Peyer's patch (tissue), 4 donors: ENCODE measurements at places on chromosomes 1 and 21. TPM values are rescaled to one million over a fixed set of nuclear protein-coding genes. Genes with fewer than 3 reads are reported as not detected.

- no peak overlapping the region for H3K4me3 ChIP-seq
- no peak for DNase-seq
- H3K36me3 ChIP-seq, result no peaks in the 10 kb centered on the region
- H3K4me1 ChIP-seq, result no peaks in the 10 kb centered on the region
- no peak overlapping the region for H3K27ac ChIP-seq
Measured at GRCh38 chr1:230821346-230821745, 47.0 kb downstream of the C1orf198 start.

GRCh38 chr1:32063261-32063681, 9.5 kb upstream of the TMEM39B start:
- H3K27ac ChIP-seq, result peak overlapping the region; percentile 21
- peaks cover 28% of the 10 kb centered on the region for H3K4me1 ChIP-seq
- H3K27me3 ChIP-seq, result no peaks in the 10 kb centered on the region
- peak; percentile 21 for DNase-seq
- no peaks in the 10 kb centered on the region for H3K36me3 ChIP-seq
- no peak overlapping the region for H3K4me3 ChIP-seq

- no peak overlapping the region for H3K4me3 ChIP-seq
- H3K27ac ChIP-seq, result no peak overlapping the region
- DNase-seq, result no peak
- no peaks in the 10 kb centered on the region for H3K4me1 ChIP-seq
- H3K27me3 ChIP-seq, result no peaks in the 10 kb centered on the region
- H3K36me3 ChIP-seq, result no peaks in the 10 kb centered on the region
Measured at GRCh38 chr1:44119525-44119924, 904 bp downstream of the KLF17 start.

- no peak for DNase-seq
- H3K4me1 ChIP-seq, result no peaks in the 10 kb centered on the region
- no peaks in the 10 kb centered on the region for H3K27me3 ChIP-seq
Measured at GRCh38 chr1:96416111-96416595, 305.4 kb upstream of the PTBP2 start.

DNA sequence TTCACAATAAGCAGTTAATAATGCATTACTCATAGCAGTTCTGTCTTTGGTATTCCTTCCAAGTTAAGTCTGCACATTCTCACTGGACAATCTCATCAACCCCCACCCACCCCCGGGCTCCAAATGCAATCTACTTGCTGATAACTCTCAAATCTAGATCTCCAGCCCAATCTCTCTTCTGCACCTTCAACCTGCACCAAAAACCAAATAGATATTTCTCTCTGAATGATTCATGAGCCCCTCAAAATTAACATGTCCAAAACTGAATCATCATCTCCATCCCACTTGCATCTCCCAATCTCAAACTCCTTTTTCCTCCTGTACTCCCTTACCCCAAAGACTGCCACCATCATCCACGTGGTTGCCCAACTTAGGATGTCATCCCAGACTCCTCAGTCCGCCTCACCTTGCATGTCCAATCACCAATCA, 2.7 kb downstream of the DOCK7 start:
- H3K27me3 ChIP-seq, result no peaks in the 10 kb centered on the region
- H3K4me3 ChIP-seq, result no peak overlapping the region
- no peak for DNase-seq
- H3K4me1 ChIP-seq, result peaks cover 28% of the 10 kb centered on the region
- H3K36me3 ChIP-seq, result no peaks in the 10 kb centered on the region

- no peak for DNase-seq
- H3K27ac ChIP-seq, result no peak overlapping the region
- H3K4me1 ChIP-seq, result peaks cover 4% of the 10 kb centered on the region
- no peak overlapping the region for H3K4me3 ChIP-seq
- no peaks in the 10 kb centered on the region for H3K36me3 ChIP-seq
Measured at GRCh38 chr1:17514776-17515175, 24.7 kb upstream of the ARHGEF10L start.

- H3K27me3 ChIP-seq, result no peaks in the 10 kb centered on the region
- DNase-seq, result peak; percentile 74
Measured at GRCh38 chr1:151534662-151535278, 5.3 kb upstream of the TUFT1 start.

DNA sequence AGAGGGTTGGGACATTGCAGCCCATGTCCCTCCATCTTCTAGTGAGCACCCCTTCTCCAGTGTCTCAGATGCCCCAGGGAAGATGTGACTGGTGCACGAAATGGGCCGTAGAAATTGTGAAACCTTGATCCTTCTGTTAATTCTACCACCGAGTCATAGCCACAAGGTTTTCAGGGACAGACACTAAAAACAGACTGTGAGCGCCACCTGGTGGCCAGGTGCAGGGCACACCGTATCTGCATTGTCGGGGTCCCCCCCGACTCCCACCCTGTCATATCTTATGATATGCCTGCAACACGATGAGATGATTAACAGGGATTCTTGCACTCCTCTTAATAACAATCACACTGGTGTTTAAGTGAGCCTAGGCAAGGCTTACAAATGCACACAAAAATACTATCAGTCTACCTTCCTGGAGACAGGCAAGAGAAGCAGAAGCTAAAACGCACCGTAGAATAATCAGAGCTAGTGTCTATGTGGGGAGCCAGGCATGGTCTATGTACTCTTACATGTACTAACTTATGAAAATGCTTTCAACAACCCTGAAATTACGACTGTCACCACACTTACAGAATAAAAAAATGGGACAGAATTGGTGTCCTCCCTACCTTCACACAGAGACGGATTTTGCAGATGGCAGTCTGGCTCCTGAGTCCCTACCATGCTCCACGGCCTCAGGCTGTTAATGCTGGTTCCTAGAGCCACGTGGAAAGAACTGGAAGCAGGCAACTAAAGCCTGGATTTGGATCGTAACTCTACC, 57.9 kb downstream of the FHAD1 start:
- no peak overlapping the region for H3K27ac ChIP-seq
- H3K36me3 ChIP-seq, result no peaks in the 10 kb centered on the region
- H3K4me3 ChIP-seq, result no peak overlapping the region
- no peaks in the 10 kb centered on the region for H3K27me3 ChIP-seq
- peak; percentile 82 for DNase-seq

DNA sequence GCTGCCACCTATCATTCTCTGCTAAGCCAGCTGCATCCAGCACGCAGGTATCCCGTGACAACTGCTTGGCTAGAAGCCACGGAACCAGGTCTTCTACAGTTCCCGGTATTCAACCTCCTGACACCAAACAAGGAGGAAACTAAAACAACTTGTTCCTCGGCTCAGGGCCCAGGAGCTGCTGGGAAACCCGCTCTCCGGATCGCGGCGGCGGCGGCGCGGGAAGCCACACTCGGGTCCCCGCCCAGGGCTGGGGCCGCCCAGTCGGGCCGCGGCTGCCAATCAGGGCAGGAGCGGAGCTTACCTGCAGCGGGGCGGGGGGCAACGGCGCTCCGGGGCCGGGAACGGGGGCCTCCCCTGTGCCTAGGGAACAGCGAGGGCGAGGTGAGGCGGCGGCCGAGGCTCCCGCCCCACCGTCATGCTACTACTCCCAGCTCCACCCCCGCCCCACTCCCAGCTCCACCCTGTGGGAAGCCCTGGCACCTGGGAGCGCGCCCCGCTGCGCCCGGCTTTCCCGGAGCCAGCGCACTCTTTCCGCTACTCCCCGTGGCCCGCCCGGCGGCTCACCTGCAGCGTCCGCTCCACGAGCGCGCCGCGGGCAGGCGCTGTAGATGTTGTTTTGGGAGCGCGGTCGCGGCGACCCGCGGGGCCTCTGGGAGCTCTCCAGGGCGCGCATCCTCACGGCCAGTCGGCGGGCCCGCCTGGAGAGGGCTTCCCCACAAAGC, 12.1 kb downstream of the IL24 start:
- DNase-seq, result peak; percentile 79
- H3K4me3 ChIP-seq, result peak overlapping the region; percentile 57
- H3K27me3 ChIP-seq, result no peaks in the 10 kb centered on the region
- H3K27ac ChIP-seq, result no peak overlapping the region
- H3K36me3 ChIP-seq, result no peaks in the 10 kb centered on the region
- peaks cover 17% of the 10 kb centered on the region for H3K4me1 ChIP-seq

DNA sequence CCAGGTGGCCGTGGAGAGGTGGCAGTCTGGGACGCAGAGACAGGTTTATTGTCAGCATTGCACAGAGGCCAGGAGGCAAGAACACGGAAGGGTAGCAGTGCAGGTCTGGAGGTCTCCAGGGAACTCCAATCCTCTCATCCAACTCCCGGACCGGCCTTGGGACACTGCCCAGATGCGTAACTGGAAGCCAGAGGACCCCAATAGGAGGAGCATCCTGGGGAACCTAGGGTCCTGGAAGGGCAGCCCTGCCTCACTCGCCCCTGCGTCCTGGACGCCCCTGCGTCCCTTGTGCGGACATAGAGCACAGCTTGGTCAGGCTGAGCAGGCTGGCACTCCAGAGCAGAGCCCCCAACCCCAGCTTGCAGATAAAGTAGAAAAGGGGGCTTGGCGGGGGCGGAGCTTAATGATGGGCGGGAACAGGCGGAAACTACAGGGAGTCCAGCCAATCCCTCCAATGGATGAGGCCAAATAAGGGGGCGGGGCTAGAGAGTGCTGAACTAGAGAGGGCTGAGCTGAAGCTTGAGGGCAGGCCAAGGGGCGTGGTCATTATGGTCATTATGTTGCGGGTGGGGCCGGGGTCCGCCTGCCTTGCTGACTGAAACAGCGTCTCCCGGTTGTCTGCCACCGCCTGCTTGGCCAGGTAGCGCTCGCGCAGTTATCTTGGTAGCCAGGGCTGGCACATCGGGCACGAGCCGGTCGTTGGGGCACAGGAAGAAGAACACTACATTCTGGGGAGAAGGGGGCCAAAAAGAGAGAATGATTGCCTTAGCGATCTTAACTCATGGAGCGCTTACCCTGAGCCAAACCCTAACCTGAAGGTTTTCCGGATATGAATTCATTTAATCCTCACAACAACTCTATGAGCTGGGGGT, 3.7 kb upstream of the ARHGEF19 start:
- H3K27ac ChIP-seq, result peak overlapping the region; percentile 56
- H3K4me3 ChIP-seq, result peak overlapping the region; percentile 38
- H3K4me1 ChIP-seq, result peaks cover 18% of the 10 kb centered on the region
- no peaks in the 10 kb centered on the region for H3K36me3 ChIP-seq
- H3K27me3 ChIP-seq, result no peaks in the 10 kb centered on the region

GRCh38 chr21:35377505-35378090, 328.5 kb upstream of the RUNX1 start:
- H3K36me3 ChIP-seq, result no peaks in the 10 kb centered on the region
- no peaks in the 10 kb centered on the region for H3K4me1 ChIP-seq
- no peak overlapping the region for H3K4me3 ChIP-seq
- H3K27me3 ChIP-seq, result no peaks in the 10 kb centered on the region

- no peak overlapping the region for H3K4me3 ChIP-seq
- no peaks in the 10 kb centered on the region for H3K27me3 ChIP-seq
- H3K36me3 ChIP-seq, result no peaks in the 10 kb centered on the region
- H3K27ac ChIP-seq, result no peak overlapping the region
- DNase-seq, result no peak
Measured at GRCh38 chr1:56135069-56135863, 444.1 kb downstream of the PLPP3 start.

DNA sequence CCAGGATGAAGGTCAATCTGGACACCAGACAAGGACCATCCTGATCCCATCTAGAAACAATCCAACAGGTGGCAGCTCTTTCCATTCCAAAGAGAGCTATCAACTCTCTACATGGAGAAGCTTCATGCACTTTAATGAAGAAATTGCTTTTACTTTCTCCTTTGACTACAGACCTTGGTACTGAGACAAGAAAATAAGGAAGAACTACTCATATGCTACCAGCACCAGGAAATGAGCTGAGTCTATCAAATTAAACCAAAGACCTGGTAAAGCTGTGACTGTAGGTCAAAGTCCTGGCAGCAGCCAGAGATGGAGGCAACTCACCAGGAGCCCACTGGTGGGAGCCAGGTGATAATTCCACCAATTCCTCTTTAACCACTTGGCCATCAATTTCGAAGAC, 64.3 kb upstream of the LRRC8B start:
- H3K4me3 ChIP-seq, result no peak overlapping the region
- no peaks in the 10 kb centered on the region for H3K36me3 ChIP-seq
- no peak overlapping the region for H3K27ac ChIP-seq
- H3K27me3 ChIP-seq, result no peaks in the 10 kb centered on the region
- H3K4me1 ChIP-seq, result no peaks in the 10 kb centered on the region

GRCh38 chr1:74363220-74363619, 128.0 kb downstream of the TNNI3K start:
- no peak for DNase-seq
- H3K27ac ChIP-seq, result no peak overlapping the region
- H3K27me3 ChIP-seq, result no peaks in the 10 kb centered on the region
- no peaks in the 10 kb centered on the region for H3K4me1 ChIP-seq

- DNase-seq, result no peak
- no peaks in the 10 kb centered on the region for H3K27me3 ChIP-seq
- no peak overlapping the region for H3K27ac ChIP-seq
- H3K4me1 ChIP-seq, result no peaks in the 10 kb centered on the region
- H3K36me3 ChIP-seq, result no peaks in the 10 kb centered on the region
Measured at GRCh38 chr1:183719289-183719688, 66.2 kb upstream of the APOBEC4 start.

- H3K4me3 ChIP-seq, result peak overlapping the region; percentile 72
- H3K36me3 ChIP-seq, result no peaks in the 10 kb centered on the region
- H3K4me1 ChIP-seq, result no peaks in the 10 kb centered on the region
- no peaks in the 10 kb centered on the region for H3K27me3 ChIP-seq
Measured at GRCh38 chr1:200739702-200740570, 1.2 kb downstream of the CAMSAP2 start.

DNA sequence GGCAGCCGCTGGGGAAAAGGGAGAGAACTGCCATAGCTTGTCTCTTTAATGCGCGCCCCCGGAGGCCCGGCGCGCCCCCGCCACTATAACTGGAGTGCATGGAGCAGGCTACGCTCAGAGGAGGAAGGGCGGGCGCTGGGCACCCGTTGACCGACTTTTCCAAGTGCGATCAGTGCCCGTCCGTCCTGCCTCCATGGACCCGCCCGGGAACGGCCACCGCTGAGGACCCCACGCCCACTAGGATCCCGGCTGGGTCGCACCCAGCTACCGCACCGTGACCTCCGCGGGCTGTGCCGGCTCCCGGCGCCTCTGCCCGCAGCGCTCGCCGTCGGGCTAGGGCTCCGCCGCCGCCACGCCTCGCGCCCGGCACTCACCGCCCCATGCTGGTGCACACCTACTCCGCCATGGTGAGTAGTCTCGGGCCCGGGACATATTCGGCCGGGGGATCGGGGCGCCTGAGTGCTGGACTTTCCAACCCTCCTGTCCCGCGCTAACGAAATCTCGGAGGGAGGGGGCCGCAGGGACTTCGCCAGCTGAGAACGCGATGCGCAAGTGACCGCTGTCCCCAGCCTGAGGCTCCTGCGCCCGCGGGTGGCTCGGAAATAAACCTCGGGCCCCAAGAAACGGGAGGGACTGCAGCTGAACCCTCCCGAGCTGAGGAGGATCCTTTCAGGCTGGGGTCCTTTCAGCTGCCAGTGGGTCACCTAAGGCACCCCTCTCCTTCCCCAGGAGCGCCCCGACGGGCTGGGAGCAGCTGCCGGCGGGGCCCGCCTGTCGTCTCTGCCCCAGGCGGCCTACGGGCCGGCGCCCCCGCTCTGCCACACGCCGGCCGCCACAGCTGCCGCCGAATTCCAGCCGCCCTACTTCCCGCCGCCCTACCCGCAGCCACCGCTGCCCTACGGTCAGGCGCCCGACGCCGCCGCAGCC, at the start of gene TFAP2E:
TSS of gene TFAP2E (plus strand) at position 117 of the 927 bp plus-strand sequence. CDS start at position 381, 264 bp downstream.
- H3K4me3 ChIP-seq, result peak within 1 kb of the TSS; percentile 52
- H3K36me3 ChIP-seq, result no peaks in the 10 kb centered on the region
- no peaks in the 10 kb centered on the region for H3K27me3 ChIP-seq
- peaks cover 24% of the 10 kb centered on the region for H3K4me1 ChIP-seq
- DNase-seq, result no peak

Gene S100A6
- total RNA-seq, result 366 TPM

Gene FNDC5
- 1.8 TPM for total RNA-seq

Gene TRIM67
- 0.13 TPM for total RNA-seq

Gene OR2M3
- total RNA-seq, result not detected

Gene AQP10
- total RNA-seq, result not detected

Gene KCNJ9
- not detected for total RNA-seq

Gene GRIK3
- 0.67 TPM for total RNA-seq

Gene PDE9A
- total RNA-seq, result 478 TPM

Gene NUP210L
- not detected for total RNA-seq

Gene TIE1
- total RNA-seq, result 38.8 TPM

Gene UQCRHL
- 1.8 TPM for total RNA-seq

Gene ARHGEF16
- total RNA-seq, result 176 TPM

Gene RPS6KA1
- 69.3 TPM for total RNA-seq
